ENCODE measurements at places on chromosomes 12 and 14.

DNA sequence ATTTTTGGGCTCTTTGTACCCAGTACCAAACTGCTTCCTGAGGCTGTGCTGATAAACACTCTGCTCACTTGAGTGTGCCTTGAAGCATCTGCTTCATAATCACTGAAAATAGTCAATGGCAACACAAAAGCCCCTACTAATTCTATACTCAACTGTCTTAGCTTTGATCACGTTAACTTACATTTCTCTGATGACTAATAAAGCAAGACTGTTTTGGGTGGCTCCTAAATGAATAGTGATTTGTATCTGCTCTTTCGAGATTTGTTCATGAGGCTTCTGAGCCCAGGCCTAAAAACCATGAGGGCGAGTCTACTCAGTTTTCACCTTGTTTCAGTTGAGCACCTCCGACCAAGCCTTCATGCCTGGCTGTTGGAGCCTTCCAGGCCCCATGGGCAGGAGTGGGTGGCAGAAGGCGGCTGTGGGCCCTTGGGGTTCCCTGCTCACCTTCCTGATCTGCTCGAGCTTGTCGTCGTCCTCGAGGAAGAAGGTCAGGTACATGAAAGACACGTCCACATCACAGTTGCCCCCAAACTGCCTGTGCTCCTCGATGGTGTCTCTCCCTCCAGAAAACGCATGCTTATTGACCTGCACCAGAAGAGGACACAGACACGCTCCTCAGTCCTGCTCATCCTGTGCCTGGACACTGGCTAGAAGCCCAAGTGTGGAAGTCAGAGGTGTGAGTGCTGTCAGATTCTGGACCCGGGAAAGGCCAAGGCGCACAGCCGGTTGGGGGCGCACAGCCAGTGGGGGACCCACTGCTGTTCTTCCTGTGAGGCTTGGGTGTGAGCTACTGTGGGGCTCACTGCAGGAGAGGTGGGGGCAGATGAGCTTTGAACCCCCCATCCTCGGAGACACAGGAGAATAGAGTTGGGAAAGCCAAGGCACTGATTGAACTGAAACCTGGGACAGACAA lies 13.7 kb downstream of the SLC25A47 start:
- DNase-seq: no peak

DNA sequence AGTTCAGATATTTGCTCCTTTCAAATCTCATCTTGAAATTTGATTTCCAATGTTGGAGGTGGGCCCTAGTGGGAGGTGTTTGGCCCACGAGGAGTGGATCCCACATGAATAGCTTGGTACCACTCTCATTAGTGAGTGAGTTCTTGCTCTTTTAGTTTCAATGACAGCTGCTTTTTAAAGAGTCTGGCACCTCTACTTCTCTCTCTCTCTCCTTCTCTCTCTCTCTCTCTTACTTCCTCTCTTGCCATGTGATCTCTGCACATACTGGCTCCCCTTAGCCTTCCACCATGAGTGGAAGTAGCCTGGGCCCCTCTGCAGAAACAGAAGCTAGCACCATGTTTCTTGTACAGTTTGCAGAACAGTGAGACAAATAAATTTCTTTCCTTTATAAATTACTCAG lies 25.1 kb downstream of the GPR65 start:
- no peak for DNase-seq

GRCh38 chr12:92144631-92145480 lies 790 bp downstream of the BTG1 start:
- DNase-seq: peak; percentile 38

- no peak for DNase-seq
Measured at GRCh38 chr12:95634622-95635621, 83.6 kb upstream of the USP44 start.

DNA sequence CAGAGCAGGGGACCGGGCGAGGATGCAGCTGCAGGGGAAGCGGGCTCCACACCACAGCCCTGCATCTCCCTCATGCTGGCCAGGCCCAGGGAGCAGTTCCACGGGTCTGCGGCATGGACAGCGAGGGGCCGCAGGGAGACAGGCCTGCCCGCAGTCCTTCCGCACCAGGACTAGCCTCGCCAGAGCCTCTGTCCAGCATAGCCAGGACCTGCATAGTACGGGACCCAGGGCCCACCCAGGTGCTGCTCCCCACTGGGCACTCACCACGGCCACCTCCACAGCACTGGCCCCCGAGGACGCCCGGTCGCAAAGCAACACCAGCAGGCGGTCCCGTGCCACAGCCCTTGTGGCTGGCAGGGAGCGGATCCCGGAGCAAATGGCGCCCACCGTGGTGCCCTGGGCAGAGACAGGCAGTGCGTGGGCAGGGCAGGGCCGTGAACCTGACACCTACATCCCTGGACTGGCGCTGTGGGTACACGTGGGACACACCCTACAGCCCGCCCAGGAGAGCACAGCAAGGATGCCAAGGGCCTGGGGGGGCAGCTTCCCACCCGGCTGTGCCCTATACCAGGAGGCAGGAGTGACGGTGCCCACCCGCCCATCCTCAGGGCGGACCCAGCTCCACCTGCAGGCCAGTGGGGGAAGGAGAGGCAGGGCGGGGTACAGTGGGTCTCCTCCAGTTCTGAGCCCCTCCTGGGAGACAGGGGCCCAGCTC lies 23.8 kb downstream of the JAG2 start:
- DNase-seq: no peak

GRCh38 chr14:94826774-94827173 lies 56.9 kb upstream of the GSC start:
- DNase-seq: no peak

DNA sequence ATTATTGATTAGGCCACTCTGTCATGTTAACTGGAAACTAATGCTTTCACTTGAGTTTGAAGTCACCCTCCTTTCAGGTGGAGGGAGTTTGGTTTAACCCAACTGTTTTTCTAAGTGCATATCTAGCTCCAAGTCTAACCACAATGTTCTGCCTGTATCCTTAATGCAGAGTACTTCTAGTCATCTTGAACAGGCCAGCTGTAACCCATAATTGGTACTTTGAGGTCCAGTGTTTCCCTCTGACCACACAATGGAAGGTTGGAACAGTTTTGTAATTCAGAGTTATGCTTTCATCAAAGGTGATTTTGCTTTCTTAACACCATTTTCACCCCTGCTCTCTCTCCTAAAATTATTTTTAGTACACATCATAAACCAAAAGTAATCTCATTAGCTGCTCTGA lies 237.2 kb upstream of the DCN start:
- DNase-seq: no peak

GRCh38 chr12:22856178-22856577 lies 231.2 kb downstream of the ETNK1 start:
- no peak for DNase-seq

DNA sequence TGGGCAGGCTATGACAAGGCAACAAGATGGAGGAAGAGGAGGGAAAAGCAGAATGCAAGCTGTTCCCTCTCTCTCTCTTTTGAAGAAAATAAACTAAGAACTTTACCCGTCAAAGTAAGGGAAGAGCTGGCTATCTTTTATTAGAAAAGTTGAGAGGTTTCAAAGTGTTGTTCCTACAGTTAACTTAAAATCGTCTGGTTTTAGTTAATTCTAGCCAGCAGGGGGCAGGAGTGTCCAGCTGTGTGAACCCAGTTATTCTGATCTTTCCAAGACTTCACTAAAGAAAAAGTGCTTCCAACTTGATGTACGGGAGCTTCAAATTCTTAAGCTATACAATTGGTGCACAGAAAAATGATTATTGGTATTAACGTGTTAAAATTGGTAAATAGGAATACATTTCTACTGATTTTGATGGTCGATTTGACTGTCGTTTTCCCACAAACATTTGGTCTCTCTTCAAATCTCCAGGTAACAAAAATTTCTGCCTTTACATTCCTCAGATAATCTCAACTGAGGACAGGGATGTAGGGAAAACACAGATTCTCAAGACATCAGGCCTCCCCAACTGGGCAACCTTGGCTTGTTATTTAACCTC lies 28.4 kb upstream of the MON2 start:
- DNase-seq: no peak

GRCh38 chr12:43305065-43305464 lies 246.9 kb downstream of the ADAMTS20 start:
- no peak for DNase-seq

DNA sequence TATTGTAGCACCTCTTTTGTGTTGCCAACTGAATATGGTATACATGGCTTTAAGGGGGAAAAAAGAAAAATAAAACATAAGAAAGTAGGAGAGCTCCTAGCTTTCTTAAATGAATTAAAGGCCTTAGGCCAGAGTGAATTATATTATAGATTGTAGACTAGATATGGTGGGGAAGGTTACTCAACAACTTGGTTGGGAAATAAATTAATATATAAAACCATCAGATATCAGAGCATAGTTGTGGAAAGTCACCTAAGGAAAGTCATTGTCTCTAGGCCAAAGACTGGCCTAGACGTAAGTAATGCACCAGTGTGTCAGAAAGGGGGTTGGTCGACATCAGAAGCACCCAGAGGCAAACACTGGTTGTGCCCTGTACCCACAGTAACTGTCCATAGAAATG lies 391.8 kb downstream of the RAD51B start:
- DNase-seq: no peak

DNA sequence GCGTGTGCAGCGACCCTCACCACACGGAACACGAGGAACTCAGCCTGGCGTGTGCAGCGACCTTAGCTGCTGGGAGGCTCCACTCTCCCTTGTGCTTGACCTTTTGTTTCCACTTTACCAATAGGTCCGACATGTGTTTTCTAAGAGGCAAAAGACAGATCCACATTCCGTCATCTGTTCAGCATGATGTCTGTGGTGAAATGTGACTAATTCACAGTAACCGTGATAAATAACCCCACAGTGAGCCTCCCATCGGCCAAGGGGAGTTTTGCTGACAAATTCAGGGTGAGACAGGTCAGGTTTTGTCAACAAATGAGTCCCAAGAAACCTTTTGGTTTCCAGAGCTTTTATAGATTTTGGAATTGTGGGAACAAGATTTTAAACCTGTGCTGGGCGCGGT lies 55.9 kb downstream of the MOK start:
- no peak for DNase-seq
